IPS DF 6.9 (cell line): ENCODE measurements at places on chromosomes 12 and 14.
A peak's percentile ranks its signal among the peaks of the same experiment; 100 is the strongest.

GRCh38 chr12:27733052-27733656, 22.5 kb downstream of the MRPS35 start:
- DNase-seq, result no peak

GRCh38 chr12:123602651-123603195, 824 bp downstream of the DDX55 start:
- no peak for DNase-seq

- DNase-seq, result no peak
Measured at GRCh38 chr12:25264862-25265261, 14.1 kb upstream of the KRAS start.

DNA sequence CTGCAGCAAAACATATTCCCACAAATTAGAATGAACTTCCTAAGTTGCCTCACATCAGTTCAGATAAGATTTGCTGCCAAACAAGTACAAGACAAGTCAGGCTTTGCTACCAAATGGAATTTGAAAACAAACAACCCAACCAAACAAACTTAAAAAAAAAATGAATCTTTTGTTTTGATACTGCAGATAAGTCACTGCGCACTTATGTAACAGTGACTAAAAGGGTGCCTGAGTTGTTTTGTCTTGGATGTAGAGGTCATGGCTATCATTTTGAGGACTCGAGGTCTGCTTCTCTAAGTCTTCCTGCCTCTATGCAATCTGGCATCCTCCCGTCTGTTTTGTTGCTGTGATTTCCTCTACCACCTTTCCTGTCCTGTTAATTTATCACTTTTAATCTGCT, 11.1 kb upstream of the EPS8 start:
- DNase-seq, result no peak

GRCh38 chr12:111261911-111262676, 106.8 kb downstream of the PHETA1 start:
- DNase-seq, result no peak

DNA sequence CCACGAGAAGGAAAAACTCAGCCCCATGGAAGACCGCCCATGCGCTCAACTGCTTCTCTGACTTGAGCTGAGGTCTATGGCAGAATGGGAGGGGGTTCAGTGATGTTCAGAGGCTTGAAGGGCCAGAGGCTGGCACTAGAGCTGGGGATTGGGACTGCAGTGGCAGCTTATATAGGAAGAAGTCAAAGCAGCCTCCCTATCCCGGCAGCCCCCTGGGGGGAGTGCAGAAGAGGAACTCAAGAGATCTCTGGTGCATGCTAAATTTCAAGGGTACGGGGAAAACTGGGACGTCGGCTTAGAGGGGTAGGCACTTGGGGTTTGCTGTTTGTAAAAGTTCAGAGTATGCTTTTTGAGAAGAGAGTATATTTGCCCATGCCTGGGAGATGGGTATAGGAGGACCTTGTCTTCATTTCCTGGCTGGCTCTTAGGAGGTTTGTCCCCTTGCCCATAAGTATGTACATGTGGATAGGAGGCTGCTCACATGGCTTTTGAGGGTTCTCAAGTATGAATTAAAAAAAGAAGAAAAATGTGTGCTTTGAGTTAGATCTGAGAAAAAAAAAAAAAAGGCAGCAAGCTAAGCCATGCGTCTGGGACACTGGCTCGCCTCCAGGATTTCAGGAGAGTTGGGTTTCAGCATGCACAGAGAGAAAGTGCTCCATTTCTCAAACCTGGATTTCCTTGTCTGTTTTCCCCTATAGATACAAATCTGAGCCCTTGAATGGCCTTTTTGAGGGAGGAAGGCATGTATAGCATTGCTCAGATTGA, 3.2 kb upstream of the MEG3 start:
- no peak for DNase-seq

GRCh38 chr12:53777936-53778644, 26.3 kb upstream of the CISTR start:
- DNase-seq, result no peak

DNA sequence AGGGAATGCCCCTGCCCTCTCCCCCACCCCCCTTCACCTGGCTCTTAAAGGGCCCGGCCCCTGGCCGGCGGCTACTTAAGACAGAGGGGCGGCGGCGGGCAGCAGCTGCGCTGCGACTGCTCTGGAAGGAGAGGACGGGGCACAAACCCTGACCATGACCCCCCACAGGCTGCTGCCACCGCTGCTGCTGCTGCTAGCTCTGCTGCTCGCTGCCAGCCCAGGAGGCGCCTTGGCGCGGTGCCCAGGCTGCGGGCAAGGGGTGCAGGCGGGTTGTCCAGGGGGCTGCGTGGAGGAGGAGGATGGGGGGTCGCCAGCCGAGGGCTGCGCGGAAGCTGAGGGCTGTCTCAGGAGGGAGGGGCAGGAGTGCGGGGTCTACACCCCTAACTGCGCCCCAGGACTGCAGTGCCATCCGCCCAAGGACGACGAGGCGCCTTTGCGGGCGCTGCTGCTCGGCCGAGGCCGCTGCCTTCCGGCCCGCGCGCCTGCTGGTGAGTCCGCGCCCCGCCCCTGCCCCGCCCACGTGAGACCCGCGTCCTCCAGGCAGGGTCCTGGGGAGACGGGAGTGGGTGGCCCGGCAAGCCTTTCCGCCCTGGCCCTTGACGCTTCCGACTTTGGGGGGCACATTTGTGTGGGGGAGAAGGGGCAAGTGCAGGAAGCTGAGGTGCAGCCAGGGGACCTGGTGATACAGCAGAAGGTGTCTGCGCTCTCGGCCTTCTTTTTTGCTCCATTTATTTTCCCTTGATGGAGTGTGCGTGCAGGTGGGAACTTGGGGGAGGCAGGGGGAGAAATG, at the start of gene IGFBP6:
IGFBP6 (plus strand) TSS at position 104 of the 790 bp plus-strand sequence; CDS start at position 155, 51 bp downstream.
- DNase-seq, result no peak

DNA sequence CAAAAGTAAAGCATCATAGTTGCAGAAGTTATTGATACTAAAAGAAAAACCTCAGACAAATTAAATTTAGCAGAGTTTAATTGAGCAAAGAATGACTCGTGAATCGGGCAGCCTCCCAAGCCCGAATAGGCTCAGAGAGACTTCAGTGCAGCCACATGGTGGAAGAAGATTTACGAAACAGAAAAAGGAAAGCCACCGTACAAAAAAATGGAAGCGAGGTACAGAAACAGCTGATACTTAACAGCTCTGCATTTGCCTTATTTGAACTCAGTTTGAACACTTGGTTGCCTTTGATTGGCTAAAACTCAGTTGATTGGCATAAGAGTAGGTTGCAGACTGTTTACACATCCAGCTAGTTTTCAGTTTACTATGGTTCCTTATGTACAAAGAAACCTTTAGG, 12.9 kb downstream of the TTC9 start:
- DNase-seq, result no peak

- no peak for DNase-seq
Measured at GRCh38 chr12:79927772-79928474, 7.0 kb downstream of the PPP1R12A start.

DNA sequence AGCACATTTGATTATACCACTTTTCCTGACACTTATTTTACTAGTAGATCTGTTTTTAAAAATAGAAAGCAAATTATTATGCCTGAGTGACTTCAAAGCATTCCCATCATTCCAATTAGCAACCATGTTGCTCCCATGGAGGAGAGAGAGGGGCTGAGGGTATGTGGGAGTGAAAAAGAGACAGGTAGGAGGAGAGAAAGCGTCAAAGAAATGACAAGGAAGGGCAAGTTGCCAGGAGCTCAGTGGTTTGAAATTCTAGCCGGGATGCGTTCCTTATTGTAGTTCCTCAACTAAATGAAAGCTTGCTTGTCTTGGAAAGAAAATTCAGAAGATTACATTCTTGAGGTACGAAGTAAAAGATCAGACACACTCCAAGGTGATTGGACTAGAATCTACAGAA, 92.4 kb upstream of the PKP2 start:
- DNase-seq, result no peak

DNA sequence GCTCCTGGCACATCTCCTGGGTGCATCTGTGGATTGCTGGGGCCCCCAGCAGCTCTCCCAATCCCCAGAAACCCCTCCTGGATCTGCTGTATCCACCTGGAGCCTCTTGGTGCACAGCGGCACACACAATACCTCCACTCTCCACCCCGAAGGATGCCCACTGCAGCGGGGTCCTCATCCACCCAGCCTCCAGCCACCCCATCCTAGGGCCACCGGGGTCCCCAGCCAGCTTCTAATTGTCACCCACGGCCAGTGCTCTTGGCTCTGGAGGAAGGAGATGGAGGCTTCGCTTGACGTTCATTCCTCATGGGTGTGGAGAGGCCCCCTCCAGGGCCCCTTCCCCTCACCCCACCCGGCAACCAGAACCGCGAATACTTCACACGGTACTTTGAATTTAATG, 31.6 kb upstream of the TMEM179 start:
- no peak for DNase-seq

DNA sequence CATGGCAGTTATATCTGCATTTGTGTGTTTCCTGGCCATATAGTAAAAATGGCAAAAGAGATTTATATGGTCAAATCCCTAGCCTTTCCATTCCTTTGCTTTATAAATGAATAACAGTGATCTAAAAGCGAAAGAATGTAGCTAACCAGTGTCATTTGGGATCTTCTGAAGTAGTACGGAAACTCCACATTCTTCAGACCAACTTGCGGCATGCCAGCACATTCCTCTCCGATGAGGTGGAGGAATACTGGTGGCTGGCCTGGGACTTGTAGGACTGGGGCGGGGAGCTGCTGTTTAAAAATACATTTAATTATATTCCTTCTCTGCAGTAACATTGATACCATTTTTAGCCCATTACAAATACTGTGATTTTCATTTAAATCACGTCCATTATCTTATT, 85.3 kb downstream of the SAMD4A start:
- peak; percentile 71 for DNase-seq

- no peak for DNase-seq
Measured at GRCh38 chr12:76874027-76874426, 4.8 kb downstream of the CSRP2 start.

- DNase-seq, result peak; percentile 54
Measured at GRCh38 chr12:65962921-65963861, 138.9 kb downstream of the HMGA2 start.

DNA sequence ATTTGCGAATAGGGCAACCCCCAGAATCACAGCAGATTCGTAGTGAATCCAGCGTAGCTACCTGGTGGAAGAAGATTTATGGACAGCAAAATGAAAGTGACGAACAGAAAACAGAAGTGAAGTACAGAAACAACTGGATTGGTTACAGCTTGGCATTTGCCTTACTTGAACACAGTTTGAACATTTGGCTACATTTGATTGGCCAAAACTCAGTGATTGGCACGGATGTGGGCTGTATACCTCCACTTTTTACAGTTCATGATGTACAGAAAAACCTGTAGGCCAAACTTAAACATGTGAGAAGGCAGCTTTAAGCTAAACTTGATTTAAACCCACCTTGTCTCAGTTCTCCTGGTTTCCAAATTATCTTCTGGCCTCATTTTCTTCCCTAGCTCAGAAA, 49.9 kb upstream of the AMN1 start:
- no peak for DNase-seq

- DNase-seq, result no peak
Measured at GRCh38 chr12:12977231-12977630, 22.8 kb downstream of the HEBP1 start.

DNA sequence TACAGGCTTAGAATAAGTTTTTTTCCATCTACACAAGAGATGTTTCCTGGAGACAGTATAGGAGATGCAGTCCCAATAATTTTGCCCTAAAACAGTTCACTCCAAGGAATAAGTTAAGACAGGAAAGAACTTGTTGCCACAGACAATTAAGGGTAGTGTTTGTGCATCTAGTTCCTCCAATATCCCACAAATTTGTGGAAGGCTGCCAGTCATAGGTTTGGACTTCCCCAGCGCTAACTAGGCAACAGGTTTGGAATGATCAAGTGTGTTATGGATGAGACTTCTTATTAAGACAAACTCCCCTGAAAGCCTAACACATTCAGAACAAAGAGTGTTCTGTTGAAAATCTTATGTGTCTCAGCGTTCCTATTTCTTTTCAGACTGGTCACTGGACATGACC, 611.0 kb downstream of the CCER1 start:
- no peak for DNase-seq

DNA sequence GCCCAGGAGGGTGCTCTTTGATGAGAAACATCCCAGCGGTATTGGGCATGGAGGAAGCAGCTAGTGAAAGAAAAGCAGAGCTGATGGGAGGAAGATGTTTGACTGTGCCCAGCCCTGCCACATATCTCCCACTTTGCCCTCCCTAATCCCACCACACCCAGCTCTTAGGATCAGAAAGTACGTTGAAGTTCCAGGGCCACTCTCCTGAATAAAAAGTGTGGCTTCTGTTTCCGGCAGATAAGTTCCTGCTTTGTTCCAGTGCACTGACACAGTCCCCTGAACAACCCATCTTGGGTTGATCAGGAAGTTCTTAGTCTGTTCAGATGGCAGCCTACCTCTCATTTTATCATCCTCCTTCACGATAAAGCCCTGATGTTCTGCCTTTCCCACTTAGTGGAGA, 16.5 kb downstream of the TPCN1 start:
- no peak for DNase-seq

GRCh38 chr12:69254046-69254445, 14.7 kb downstream of the CPSF6 start:
- no peak for DNase-seq

- no peak for DNase-seq
Measured at GRCh38 chr14:99745307-99745951, 47.8 kb upstream of the EML1 start.

GRCh38 chr14:30450631-30451545, 108.1 kb upstream of the G2E3 start:
- DNase-seq, result no peak

DNA sequence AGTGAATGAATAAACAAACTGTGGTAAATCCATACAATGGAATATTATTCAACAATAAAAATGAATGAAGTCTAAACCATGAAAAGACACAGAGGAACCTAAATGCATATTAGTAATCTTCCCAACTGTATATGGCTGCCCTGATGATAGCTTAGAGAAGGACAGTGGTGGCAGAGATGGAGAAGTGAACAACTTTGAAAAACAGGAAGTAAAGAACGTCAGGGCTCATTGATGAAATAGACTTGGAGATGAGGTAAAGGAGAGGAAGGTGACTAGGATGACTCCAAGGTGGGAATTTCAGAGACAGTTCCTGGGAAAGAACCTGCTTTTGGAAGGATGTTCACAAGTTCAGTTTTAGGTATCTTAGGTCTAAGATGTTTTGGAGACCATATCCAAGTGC, 36.3 kb upstream of the NT5DC3 start:
- no peak for DNase-seq

DNA sequence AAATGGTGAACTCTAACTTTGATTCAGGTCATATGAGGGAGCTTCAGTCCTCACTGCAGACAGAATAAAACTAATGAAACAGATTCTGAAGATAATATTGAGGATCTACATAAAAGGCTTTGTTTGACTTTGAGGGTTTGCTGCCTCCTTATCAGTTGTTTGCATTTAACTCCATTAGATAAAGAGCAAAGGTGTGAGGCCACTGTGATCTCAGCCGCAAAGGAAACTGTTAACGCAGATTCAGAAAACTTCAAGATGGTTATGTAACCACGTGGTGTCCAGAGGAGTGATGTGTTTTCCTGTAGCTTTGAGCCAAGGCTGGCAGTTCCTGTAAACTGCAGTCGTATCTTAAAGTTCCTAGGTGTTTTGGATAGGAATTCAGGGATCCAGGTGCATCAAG, 67.8 kb downstream of the METTL25 start:
- no peak for DNase-seq

GRCh38 chr12:109777544-109777943, 55.7 kb downstream of the TRPV4 start:
- DNase-seq, result peak; percentile 25

- DNase-seq, result peak; percentile 22
Measured at GRCh38 chr12:125533434-125534029, 468.3 kb downstream of the AACS start.
